ENCODE measurements at places on chromosomes 7 and 10.

DNA sequence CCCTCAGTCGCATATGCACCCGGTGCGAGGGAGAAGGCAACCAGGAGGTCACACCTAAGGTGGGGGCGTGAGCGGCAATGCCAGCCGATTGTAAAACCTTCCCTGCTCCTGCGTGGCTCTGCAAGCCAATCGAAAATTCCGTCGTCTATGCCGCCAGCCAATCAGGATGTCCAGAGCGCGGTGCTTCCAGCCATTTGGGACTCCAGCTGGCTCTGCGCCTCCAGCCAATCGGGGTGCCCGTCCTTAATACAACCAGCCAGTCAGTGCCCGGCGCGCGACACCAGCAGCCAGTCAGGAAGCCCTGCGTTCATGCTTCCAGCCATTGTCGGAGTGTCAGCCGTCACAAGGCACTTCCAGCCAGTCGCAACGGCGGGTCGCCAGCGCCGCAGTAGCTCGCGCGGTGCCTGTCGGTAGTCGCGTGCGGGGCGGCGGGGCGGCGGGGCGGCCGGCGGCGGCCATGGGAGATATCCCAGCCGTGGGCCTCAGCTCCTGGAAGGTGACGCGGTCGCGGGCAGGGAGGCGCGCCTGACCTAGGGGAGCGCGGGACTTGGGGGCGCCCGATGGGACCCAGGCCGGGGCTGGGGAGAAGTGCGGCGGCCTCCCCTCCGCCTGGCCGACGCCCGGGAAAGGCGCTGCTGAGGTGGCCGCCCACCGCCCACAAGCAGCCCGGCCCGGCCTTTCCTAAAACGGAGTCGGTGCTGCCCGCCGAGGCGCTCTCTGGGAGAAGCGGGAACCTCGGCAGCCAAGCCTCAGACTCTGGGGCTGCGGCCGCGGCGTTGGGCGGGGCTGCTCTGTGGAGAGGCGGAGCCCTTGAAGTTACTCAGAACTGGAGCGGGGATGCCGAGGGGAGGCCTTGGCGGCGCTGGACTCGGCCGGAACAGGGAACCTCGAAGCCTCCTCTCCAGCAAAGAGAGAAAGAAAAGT, at the start of gene AKR1E2:
Gene AKR1E2, plus strand, starts transcription at position 340 of the 924 bp plus-strand sequence. Its CDS starts 118 bp downstream, at position 458.
- peak; percentile 87 for DNase-seq

DNA sequence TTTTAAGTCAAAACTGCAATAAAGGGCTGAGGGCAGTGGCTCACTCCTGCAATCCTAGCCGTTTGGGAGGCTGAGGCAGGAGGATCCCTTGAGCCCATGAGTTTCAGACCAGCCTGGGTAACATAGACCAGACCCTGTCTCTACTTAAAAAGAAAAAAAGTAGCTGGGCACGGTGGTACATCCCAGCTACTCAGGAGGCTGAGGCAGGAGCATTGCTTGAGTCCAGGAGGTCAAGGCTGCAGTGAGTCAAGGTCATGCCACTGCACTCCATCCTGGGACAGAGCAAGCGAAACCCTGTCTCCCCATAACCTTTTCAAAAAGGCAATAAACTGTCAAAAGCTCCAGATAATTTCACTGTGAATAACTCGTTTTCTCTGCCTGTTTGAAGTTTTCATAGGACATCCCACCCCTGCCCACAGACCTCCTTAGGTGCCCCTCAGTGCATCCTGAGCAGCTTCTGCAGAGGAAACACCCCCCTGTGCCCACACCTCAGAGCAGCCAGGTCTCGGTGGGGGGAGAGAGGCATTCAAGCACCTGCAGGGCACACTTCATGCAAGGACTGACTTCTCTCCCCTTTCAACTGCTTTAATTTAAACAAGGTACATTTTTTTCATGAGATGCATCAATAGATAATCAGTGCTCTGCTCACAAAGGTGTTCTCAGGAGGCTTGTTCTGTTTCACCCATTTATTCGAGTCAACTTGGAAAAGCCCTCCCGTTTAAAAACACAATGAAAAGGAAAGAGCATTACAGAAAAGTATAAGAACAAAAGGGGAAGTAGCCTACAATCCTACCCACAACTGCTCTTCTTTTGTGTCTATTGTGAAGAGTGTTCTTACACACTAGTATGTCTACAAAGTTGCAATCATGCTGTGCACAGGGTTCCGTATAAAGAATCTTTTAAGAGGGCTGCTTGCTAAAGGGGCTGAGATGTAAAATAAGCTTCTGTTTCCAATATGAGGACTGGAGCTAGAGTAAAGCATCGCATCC, 104.9 kb downstream of the KMT2E start:
- no peak for DNase-seq

DNA sequence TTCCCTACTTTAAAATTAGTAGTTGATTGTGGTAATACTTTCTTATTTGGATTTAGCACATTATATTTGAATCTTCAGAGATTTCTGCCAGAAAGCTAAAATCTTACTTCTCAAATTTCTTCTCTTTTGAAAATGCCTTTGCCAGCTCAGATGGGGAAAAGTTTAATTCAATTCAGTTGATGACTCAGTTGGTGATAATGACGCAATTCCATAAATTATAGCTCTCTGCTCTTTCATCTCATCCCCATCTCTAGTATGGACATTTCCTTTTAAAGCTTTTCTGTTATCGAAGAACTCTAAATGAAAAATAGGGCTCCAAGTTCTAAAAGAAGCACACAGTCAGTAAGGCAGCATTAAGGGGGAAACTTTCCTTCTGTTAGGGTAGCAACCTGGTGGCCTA, 25.5 kb downstream of the RNLS start:
- peak; percentile 49 for DNase-seq

- no peak for DNase-seq
Measured at GRCh38 chr7:48011323-48011722, 17.6 kb downstream of the SUN3 start.

- DNase-seq: no peak
Measured at GRCh38 chr7:66664590-66665293, 36.1 kb downstream of the KCTD7 start.

GRCh38 chr10:106780632-106781031, 383.9 kb downstream of the SORCS1 start:
- DNase-seq: no peak

DNA sequence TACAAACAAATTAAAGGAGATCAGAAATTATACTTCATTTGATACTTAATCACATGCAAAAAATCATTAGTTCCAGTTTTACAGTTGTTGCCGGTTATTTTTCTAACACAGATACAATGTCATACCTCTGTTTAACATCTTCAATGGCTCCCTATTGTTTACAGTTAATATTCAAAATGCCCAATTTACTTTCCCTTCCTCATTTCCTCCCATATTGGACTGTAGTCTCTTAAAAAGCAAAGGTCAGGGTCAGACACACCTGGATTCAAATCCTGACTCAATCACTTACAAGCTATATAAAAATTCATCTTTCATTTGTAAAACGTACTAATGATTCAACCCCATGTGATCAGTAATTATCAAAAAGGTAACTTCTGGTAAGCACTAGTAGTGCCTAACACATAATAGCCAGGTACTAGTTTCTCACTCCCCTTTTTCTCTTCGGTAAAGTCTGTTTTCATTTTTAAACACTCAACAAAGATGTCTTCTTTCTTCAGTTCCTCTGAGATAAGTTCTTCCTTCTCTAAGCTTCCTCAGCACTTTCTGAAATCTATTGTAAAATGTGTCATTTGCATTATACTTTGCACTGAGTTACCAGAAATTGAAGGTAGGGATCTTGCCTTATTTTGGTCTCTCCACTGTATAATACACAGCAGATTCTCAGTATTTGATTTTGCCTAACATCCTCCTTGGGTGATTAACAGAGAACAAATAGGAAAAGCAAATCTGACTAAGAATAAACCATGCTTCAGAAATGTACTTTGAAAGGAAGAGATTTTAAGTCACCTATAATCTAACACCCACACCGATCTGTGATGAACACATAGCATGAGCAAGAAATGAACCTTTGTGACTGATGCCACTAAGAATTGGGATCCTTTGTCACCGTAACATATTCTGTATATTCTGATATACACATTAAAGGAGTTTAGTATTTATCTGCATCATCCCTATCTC, 16.1 kb downstream of the KMT2C start:
- DNase-seq: no peak

- DNase-seq: peak; percentile 17
Measured at GRCh38 chr7:104272767-104273384, 55.5 kb upstream of the LHFPL3 start.

DNA sequence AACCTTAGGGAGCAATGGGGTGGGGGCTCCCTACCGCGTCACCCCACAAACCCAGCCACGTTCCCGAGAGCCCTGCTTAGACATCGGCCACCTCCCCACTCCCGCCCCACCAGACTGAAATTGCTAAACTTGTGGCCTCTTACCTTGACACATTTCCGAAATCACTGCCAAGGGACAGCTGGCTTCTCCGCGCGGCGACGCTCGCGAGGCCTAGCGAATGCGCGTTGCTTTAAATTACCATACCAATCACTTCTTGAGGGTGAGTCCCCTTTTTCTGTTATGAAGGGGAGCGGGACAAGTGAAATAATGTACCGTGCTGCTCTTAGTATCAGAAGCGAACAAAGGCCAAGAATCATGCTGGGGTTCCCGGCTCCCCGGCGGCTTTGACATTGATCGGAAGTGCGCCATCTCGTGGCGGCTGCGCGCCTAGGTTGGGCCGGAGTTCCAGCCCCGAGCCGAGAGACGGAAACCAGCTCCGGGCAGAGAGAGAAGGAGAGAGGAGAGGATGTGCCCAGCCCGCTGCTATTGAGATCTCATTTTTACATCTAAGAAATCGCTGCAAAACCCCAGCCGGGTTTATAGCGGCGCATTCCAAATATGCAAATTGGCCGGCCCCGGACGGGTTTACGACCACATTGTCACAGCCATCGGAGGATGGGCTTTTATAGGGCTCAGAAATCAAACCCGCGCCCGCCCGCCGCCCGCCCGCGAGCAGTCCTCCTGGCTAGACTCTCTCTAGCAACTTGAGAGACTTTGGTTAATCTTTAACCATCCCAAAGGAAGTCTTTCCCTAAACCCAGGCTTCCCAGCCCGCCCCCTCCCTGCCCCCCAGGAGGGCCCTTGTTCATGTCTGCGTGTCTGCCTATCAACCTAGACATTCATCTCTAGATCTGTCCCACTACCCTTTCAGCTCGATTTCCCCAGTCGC, 5.3 kb downstream of the HOXA11 start:
- no peak for DNase-seq

GRCh38 chr10:66564287-66564686, 361.5 kb upstream of the LRRTM3 start:
- no peak for DNase-seq

DNA sequence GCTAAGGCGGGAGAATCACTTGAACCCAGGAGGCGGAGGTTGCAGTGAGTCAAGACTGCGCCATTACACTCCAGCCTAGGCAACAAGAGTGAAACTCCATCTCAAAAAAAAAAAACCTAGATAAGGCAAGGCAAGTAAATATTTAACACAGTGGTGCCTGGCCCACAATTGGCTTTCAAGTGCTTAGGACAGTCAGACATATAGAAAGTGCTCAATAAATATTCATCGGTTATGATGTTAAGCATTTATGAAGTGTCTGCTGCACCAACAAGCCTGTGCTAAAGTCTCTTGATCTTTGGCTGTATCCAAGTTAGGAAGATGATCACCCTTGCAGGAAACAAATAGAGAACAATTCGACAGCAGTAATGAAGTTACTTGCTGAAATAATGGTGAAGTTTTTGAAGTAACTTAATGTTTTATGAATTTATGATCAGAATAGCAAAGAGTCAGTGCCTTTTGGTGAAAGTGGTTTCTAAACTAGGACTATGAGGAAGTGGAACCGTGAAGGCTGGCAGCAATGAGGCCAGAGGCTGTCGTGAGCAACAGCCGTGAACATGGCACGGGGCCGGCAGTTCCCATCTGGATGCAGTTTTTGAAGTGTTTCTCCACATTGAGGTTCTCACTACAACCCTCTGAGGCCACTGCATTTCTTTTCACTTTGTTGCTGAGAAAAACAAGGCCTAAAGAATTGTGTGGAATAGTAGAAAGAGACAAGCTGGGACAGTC, 48.1 kb upstream of the GATA3 start:
- DNase-seq: no peak

DNA sequence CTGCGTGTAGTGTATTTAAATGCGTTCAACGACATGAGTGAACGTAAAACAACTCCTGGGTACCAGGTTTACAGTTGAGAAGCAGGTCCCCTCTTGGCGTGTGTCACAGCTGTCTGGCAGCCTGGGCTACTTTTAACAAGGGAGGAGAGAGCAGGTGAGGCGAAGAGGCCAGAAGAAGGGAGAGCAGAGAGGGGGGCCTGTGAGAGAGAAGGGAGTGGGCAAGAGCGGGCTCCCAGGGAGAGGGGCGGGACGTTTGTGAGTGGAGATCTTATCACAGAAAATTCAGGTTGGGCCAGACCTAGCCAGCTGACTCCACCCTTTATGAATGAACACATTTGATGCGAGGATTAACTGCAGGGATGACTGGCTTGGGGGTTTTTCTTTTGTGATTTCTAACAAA, 154.0 kb downstream of the CAMK1D start:
- no peak for DNase-seq

- no peak for DNase-seq
Measured at GRCh38 chr10:66837990-66838389, 87.8 kb upstream of the LRRTM3 start.

- no peak for DNase-seq
Measured at GRCh38 chr7:122402235-122402634, 97.7 kb upstream of the FEZF1 start.

- no peak for DNase-seq
Measured at GRCh38 chr7:150340875-150341262, 560 bp downstream of the RARRES2 start.

GRCh38 chr7:37719077-37719476, 35.5 kb downstream of the GPR141 start:
- DNase-seq: no peak

- DNase-seq: no peak
Measured at GRCh38 chr10:114172776-114173602, 1.0 kb downstream of the CCDC186 start.

DNA sequence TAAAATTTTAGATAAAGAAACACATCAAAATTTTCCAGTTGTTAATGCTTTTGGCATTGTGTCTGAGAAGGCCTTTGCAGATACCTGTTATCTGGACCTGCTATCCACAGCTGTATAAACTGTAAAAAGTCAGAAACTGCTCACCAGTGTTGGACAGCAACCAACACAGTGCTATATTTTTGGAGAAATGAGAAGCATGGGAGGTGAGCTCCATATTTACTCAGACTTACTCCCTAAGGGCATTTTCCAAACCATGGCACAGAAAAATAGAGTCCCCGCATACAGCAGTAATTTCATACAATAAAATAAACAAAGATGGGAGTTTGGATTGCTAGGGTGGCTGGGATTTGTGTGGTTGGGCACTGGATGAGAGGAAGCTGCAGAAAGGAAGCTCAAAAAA, 136.3 kb upstream of the GLI3 start:
- no peak for DNase-seq

DNA sequence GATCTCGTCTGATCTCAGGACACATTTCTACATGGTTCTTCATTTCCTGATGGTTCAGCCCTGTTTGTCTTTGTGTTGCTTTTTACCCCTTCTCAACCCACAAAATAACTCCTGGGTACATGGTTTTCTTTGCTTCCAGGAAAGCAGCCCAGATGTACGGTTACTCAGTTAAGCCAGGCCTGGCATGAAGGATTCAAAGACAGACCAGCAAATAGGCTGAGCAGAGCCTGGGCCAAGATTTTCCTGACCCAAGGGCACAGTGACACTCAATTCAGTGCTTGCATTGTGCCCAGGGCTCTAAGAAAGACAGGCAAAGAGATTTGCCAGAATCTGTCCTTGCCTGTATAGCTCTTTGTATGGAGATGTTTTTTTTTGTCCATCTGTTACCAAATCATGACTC, 340.8 kb upstream of the KIAA1217 start:
- no peak for DNase-seq

GRCh38 chr10:114276671-114277070, 37.6 kb downstream of the VWA2 start:
- no peak for DNase-seq

- DNase-seq: no peak
Measured at GRCh38 chr7:135321556-135321955, 87.9 kb downstream of the STRA8 start.

GRCh38 chr7:107206706-107207105, 37.9 kb downstream of the HBP1 start:
- no peak for DNase-seq

All from AG09309 (cell line).